Dermis blood vessel endothelial cell (primary cell): ENCODE measurements at places on chromosomes 3 and 15. TPM values are rescaled to one million over a fixed set of nuclear protein-coding genes. Genes with fewer than 3 reads are reported as not detected.

Gene SLC22A14
- total RNA-seq, result 0.17 TPM in 1 of 2 replicates, not detected in the other

Gene NOX5
- under 0.01 TPM in 1 of 2 replicates, not detected in the other for total RNA-seq

Gene LYSMD2
- total RNA-seq, result 24.2 and 33.4 TPM in 2 replicates

Gene PLSCR2
- 0.33 and 0.34 TPM in 2 replicates for total RNA-seq

Gene PLXND1
- total RNA-seq, result 415 and 872 TPM in 2 replicates

Gene ARL6
- total RNA-seq, result 6.7 and 7.5 TPM in 2 replicates

- DNase-seq, result peak; percentile 81
Measured at GRCh38 chr3:58994746-58995330, 55.0 kb downstream of the CFAP20DC start.

DNA sequence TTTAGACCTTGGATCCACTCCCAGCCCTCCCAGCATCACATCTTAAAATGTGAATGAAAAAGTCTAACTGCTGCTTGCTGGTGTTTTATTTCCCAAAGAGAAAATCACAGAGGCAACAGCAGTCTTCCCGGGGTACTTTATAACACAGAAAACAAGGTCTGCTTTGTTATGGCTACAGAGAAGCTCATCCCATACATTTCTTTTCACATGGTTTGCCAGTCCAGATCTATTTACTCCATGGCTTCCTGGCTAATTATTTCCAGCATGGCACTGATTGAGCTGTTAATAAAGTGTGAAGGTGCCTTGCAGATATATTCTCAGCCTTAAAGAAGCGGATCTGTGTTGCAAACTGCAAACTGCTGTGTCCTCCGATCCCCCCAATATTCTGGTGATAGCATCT lies 466.1 kb upstream of the CFAP20DC start:
- no peak for DNase-seq

DNA sequence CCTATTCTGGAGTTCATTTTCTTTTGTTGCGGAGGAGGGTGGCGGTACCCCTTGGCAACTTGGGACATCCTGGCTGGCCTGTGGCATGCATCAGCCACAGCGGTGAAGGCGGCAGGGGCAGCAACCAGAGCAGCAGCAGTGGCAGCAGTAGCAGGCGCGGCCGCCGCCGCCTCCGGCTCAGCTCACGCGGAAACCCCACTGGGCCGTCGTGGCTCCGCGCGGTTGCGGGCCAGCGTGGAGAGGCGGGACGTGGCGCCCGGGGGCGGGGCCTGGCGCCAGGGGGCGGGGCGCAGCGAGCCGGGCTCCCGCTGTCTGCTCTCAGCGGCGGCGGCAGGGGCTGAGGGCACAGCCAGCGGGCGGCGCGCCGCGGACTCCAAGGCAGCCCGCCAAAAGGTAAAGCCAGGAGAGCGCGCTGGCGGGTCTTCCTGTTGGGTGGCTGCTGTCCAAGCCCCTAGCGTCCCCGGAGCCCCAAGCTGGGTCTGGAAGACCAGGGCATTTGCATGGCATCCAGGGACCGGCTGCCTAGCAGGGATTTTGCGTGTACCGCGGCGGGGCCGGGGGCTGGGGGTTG lies 334.4 kb upstream of the THRB start:
- no peak for DNase-seq

DNA sequence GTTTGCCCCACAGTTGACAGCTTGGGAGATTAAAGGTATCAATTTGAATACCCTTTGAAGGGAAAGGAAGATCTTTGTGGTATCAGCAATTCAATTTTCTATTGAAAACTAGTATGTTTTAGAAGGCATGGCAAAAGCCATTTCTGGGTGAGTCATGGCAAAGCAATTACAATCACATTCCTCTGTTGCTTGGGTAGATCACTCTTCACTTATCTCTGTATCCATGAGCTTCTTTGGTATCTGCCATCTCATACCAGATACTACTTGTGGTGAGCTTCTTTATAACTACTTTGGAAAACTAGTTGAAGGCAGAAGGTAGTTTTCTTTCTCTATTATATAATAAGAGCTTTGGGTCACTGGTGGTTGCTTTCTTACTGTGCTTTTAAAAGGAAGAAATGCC lies 28.3 kb upstream of the LSAMP start:
- DNase-seq, result no peak

- DNase-seq, result peak; percentile 90
Measured at GRCh38 chr3:23991683-23992628, 46.9 kb downstream of the NR1D2 start.

GRCh38 chr15:77282333-77282732 lies 137.6 kb downstream of the PEAK1 start:
- DNase-seq, result peak; percentile 59

DNA sequence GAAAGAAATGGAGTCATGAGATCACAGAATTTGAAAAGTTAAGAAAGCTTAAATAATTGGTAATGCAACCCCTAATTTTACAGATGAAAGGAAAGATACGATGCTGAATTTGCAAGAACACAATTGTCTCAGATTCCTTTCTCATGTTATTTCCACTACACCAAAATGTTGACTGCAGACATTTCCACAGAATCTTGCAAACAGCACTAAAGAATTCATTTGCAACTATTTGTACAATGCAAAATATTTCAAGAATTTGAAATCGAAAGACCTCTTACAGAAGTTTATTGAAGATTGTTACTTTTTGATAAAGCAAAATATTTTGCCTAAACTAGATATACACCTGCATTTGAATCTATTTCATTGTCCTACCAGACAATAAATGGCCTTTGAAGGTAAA lies 194.1 kb upstream of the KCNMB2 start:
- DNase-seq, result no peak

DNA sequence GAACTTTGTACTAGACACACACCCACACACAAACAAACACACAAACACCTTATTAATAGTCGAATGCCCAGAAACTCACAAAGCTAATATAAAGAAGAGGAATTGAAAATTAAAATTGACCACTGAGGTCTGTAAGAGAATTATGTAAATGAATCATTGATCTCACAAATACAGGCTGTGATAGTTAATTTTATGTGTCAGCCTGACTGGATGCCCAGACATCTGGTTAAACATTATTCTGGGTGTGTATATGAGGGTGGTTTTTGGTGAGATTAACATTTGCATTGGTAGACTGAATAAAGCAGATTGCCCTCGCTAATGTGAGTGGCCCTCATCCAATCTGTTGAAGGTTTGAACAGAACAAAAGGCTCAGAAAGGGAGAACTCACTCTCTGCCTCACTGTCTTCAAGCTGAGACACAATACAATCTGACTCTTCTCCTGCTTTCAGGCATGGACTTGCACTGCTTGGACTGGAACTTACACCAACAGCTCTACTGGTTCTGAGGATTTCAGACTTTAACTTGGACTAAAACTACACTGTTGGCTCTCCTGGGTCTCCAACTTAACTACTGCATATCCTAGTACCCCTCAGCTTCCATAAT lies 199.4 kb upstream of the TTC14 start:
- no peak for DNase-seq

GRCh38 chr3:194401868-194402329 lies 2.8 kb upstream of the GP5 start:
- DNase-seq, result no peak

DNA sequence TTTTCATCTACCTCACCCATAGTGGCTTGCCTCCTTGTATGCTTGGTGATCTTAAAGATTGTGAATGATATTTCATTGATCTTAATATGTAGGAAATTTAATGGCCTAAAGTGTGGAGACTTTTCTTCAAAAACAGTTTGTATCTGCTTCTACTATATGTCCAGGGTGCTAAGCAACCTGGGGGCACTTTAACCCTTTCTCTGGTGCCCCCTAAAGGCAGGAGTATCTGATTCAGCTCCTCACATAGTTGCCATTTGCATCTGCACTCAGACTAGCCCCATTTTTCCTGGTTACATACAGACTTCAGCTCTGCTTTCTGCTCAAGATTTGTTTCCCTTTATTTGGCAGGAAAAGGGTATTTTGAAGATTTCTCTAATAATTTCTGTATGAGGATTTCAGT lies 5.2 kb upstream of the PFN2 start:
- DNase-seq, result no peak

- no peak for DNase-seq
Measured at GRCh38 chr3:86595696-86596095, 395.3 kb downstream of the VGLL3 start.

DNA sequence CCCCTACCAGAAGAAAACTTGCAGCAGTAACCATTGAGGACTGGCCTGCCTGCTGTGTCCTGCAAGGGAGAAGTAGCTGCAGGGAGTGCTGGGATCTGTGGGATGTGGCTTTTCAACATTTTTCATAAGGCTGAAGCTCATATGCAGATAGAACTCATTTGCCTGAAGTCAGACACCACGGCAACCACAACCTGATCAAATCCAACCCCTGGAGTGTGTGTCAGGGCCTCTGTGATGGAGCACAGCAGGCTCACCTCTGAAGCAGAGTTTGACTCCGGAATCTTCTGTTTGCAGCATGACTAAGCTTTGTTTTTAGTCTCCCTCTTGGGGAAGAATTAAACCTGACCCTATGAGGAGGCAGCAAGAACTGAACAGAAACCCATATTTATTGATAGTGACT lies 508.7 kb downstream of the AGBL1 start:
- DNase-seq, result no peak

- no peak for DNase-seq
Measured at GRCh38 chr3:101833446-101833974, 15.8 kb upstream of the NFKBIZ start.

GRCh38 chr15:31161951-31162350 lies 60.4 kb upstream of the TRPM1 start:
- no peak for DNase-seq

- DNase-seq, result no peak
Measured at GRCh38 chr3:135038186-135038585, 243.1 kb downstream of the EPHB1 start.

GRCh38 chr15:99978426-99978825 lies 245.2 kb upstream of the LYSMD4 start:
- DNase-seq, result no peak

DNA sequence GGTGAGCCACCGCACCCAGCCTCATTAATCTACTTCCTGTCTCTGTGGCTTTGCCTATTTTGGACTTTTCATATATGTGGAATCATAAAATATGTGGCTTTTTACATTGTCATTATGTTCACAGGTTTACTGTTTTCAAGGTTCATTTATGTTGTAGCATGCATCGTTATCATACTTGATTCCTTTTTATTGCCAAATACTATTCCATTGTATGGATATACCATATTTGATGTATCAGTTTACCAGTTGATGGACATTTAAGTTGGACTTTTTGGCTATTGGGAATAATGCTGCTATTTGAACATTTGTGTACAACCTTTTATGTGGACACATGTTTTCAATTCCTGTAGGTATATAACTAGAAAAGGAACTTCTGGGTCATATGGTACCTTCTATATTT lies 14.0 kb downstream of the GXYLT2 start:
- DNase-seq, result no peak

DNA sequence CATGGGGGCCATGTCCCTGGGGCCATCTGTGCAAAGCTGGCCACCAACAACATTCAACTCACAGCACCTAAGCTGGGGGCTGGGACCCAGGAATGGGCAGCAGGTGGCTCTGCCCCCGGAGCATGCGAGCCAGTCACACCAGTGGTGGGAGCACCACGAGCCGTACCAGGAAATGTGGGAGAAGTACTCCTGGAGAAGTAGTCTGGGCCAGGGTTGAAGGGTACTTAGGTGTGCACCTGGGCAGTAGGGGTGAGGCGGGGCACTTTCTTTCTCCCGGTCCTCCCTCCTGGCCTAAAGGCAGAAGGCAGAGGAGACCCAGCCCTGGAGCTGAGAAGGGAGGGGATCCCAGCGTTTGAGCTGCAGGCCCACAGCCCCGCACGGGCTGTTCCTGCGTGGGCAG lies 94.2 kb downstream of the PLXNA1 start:
- DNase-seq, result no peak

GRCh38 chr3:179234199-179234598 lies 16.7 kb downstream of the KCNMB3 start:
- DNase-seq, result no peak

GRCh38 chr15:73010154-73011152 lies 41.8 kb upstream of the NEO1 start:
- DNase-seq, result no peak

DNA sequence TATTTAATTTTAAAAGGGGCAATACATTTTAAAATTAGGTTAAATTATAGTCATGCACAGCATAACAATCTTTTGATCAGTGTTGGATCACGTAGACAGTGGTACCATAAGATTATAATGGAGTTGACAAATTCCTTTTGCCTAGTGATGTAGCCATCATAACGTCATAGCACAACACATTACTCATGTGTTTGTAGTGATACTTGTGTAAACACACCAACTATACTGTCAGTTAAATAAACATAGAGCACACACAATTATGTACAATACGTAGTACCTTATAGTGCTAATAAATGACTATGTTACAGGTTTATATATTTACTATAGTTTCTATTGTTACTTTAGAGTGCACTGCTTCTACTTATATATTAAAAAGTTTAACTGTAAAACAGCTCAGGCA lies 31.2 kb downstream of the FOXB1 start:
- no peak for DNase-seq

DNA sequence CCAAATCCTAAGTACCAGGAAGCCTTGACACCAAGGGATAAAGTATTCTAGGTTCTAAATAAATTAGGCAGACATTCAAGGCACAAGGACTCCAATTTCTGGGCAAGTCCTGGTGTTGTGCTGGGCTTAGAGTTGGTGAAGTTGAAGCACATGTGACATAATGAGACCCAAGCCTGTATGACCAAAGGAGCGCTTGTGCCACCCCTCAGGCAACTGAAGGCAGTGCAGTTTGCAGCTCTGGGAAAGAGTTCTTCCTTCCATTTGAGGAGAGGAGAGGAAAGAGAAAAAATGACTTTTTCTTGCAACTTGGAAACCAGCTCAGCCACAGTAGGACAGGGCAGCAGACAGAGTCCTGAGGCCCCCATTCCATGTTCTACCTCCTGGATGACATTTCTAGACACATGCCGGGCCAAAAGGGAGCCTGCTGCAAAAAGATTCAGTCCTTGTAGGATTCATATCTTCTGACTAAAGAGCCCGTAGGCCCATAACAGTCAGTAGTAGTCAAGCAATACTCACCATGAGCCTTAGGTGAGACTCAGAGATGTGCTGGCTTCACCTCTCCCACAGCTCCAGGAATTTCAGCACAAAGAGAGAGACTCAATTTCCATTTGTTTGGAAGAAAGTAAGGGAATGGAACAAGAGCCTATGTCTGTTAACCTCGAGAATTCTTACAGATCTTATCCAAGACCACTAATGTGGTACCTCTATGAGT lies 588.8 kb upstream of the BCHE start:
- DNase-seq, result no peak

GRCh38 chr3:49813497-49814174 lies at the start of gene UBA7:
TSS of gene UBA7 (minus strand) at chr3:49813953. CDS start at chr3:49813787, 166 bp downstream.
- peak; percentile 70 for DNase-seq

DNA sequence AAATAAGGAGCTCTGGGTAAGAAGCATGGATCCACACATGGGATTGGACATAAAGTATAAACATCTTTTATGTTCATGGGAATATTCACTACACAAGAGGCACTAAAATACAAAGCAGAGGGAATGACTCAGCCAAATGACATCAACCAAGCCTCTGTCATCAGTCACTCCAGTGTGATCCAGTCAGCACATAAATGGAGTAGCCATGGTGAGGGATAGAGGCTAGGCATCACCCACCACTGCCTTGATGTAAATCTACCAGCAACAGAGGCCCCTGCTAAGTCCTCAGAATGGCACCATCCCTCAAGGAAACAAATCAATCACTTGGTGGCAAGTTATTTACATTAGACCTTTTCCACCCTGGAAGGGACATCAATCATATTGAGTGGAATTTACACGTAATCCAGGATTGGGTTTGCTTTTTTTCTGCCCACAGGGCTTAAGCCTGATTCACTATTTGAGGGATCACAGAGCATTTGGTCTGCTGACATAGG lies 27.2 kb downstream of the VEPH1 start:
- DNase-seq, result peak; percentile 35

- no peak for DNase-seq
Measured at GRCh38 chr15:41881920-41882688, 11.7 kb downstream of the SPTBN5 start.

- DNase-seq, result no peak
Measured at GRCh38 chr3:175778994-175779393, 919.9 kb downstream of the NAALADL2 start.
